ENCODE measurements at places on chromosomes 7 and 10. TPM values are rescaled to one million over a fixed set of nuclear protein-coding genes. Genes with fewer than 3 reads are reported as not detected.

SAP25 gene
- not detected for total RNA-seq

NUTM2E gene
- total RNA-seq: not detected

LMOD2 gene
- not detected for total RNA-seq

VIPR2 gene
- not detected for total RNA-seq

ACSM6 gene
- total RNA-seq: not detected

OR9A2 gene
- not detected for total RNA-seq

CCL24 gene
- total RNA-seq: not detected

HYAL4 gene
- total RNA-seq: not detected

SDK1 gene
- total RNA-seq: 8.7 TPM

LRRC4 gene
- total RNA-seq: not detected

SPDYE6 gene
- not detected for total RNA-seq

IGF2BP3 gene
- total RNA-seq: 72.6 TPM

MYH16 gene
- total RNA-seq: 0.09 TPM

ICA1 gene
- total RNA-seq: 2.1 TPM

CCDC146 gene
- total RNA-seq: 0.14 TPM

ZNF735 gene
- not detected for total RNA-seq

CREB5 gene
- 15.2 TPM for total RNA-seq

CALHM1 gene
- not detected for total RNA-seq

DNAH11 gene
- total RNA-seq: 0.06 TPM

CYP3A7 gene
- not detected for total RNA-seq

AKR1C8 gene
- total RNA-seq: not detected

ABCC2 gene
- total RNA-seq: 68.4 TPM
